Tracheal epithelial cell (primary cell): ENCODE measurements at places on chromosomes 7 and 10. TPM values are rescaled to one million over a fixed set of nuclear protein-coding genes. Genes with fewer than 3 reads are reported as not detected.

Gene CAV2
- total RNA-seq: 225 and 241 TPM in 2 replicates

Gene NOBOX
- total RNA-seq: not detected in 2 replicates

Gene RBM20
- under 0.01 TPM in 1 of 2 replicates, not detected in the other for total RNA-seq

Gene GET4
- total RNA-seq: 23.7 and 29.6 TPM in 2 replicates

Gene TMEM196
- under 0.01 TPM in 1 of 2 replicates, not detected in the other for total RNA-seq

Gene NUTM2D
- total RNA-seq: 2.2 and 4.9 TPM in 2 replicates

Gene TFEC
- total RNA-seq: under 0.01 TPM in 1 of 2 replicates, not detected in the other

Gene CUEDC2
- 39.2 and 53.5 TPM in 2 replicates for total RNA-seq

Gene CCT6A
- total RNA-seq: 221 and 354 TPM in 2 replicates

Gene CHST3
- 20.0 and 21.1 TPM in 2 replicates for total RNA-seq
